ENCODE measurements at places on chromosomes 4 and X.

GRCh38 chr4:155602351-155603140, 64.1 kb upstream of the GUCY1A1 start:
- DNase-seq: no peak

GRCh38 chrX:97126020-97126419, 242.3 kb downstream of the RPA4 start:
- peak; percentile 69 for DNase-seq

DNA sequence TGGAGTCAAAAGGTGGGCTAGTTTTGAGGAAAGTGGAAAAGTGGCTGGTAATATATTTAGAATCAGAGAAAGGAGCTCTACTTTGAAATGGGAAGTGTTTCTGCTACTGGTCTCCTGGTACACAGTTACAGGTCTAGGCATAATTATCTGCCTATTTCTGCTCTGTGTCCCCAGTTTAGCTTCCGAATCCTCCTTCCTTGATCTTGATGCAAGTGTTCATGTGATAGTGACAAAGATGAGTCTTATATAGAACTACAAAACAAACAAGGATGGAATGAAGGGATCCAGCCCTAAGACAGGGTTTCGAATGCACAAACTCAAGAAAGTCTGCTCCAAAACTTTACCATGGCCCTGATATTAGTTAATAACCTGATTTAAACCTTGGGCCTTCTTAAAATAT, 580.2 kb downstream of the INPP4B start:
- no peak for DNase-seq

- no peak for DNase-seq
These were observed 5.1 kb upstream of the APLN start for GRCh38 chrX:129659861-129660260.

Data from renal cortical epithelial cell (primary cell).